OCI-LY7 (cell line): ENCODE measurements at places on chromosomes 2 and 18. TPM values are rescaled to one million over a fixed set of nuclear protein-coding genes. Genes with fewer than 3 reads are reported as not detected.

GRCh38 chr18:53101536-53102105 lies 761.6 kb downstream of the DCC start:
- DNase-seq, result no peak

DNA sequence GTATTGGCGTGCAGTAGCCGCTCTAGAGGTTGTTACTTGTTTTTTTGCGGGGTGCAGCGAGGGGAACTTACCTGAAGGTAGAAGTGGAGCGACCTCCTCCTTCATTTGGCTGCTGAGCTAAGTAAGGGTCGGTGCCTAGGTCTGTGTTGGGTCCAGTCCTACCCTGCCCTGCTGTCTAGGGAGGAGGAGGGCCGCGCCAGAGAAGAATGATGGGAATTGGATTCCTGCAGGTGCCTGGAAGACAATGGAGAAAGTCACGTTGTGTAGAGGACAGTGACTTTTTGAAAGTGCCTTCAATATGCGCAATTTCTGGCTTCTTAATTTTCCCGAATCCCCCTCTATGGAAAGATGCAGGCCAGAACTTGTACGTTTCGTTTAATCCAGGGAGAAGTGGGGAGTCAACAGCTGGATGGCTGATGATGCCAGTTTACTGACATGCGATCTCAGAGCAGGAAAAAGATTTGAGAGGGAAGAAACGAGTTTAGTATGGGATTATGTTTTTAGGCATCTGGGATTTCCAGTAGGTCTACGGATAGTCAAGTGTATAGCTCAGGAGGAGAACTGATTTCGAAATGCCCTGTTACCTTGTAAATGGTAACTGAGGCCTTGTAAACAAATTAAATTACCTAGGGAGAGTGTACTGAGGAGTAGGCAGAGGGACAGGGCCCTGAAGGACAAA lies 653 bp downstream of the MRPS9 start:
- DNase-seq, result no peak

DNA sequence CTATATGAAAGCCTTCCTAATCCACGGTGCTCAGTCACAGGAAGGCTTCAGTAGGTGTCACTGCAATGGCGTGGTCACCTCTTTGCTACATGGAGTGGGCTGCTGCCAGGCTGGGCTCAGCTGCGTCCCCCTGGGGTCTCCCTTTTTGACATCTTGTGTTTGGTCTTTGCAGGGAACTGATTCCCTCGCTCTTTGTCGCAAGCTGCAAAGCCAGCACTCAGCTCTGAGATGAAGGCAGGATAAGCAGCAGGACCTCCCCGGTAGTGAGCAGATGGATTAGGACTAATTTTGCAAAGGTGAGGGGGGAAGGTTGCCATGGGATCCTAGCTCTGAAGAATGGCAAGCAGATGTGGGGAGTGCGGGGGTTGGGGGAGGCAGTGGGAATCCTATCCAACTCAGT lies 173.9 kb upstream of the ARL4C start:
- no peak for DNase-seq

DNA sequence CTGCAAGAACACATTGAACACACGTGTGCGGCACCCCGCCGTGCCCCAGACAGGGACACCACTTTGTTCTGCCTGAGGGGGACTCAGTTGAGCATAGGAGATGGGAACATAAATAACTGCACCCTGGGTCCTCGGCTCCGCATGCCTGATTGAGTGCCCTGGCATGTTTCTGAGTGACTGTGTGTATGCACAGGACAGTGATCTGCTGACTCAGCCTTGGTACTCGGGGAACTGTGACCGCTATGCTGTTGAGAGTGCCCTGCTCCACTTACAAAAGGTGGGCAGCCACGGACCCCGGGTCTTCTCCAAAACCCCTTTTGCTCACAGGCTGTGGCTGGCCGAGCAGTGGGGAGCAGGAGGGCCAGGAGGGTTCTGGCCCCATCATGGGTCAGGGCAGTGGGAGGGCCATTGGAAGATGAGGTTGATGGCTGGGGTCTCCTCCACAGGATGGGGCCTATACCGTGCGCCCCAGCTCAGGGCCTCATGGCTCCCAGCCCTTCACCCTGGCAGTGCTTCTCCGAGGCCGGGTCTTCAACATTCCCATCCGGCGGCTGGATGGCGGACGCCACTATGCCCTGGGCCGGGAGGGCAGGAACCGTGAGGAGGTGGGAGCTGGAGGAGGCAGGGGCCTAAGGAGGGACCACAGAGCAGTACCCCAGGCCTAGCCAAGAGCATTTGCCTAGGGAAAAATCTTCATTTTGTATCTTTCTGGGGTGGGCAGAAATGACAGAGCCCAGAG lies 16.9 kb downstream of the SH2D6 start:
- DNase-seq, result no peak

GRCh38 chr2:151060287-151060686 lies 201.4 kb downstream of the RBM43 start:
- no peak for DNase-seq

GRCh38 chr2:28370354-28370753 lies 22.3 kb upstream of the FOSL2 start:
- DNase-seq, result no peak

GRCh38 chr18:56458770-56459712 lies 179.4 kb downstream of the TXNL1 start:
- no peak for DNase-seq

DNA sequence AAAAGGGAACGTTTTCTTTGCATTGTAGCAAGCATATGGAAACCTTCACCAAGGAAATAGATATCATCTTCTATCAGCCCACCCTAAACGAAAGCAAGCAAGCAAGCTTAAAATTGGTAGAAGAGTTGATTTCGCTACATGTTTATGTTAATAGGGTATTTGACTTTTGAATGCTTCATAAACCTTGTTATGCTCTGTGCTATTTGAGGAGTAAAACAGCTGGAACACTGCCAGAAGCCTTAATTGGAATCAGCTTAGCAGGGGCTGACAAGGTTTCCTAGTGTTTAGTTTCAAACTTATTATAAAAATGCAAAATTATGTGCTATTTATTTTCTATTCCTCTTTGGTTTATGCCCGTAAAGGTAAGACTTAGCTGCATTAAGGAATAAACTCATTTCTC lies 70.6 kb upstream of the LINC00305 start:
- no peak for DNase-seq

GRCh38 chr2:19043893-19044292 lies 314.5 kb downstream of the OSR1 start:
- DNase-seq, result no peak

DNA sequence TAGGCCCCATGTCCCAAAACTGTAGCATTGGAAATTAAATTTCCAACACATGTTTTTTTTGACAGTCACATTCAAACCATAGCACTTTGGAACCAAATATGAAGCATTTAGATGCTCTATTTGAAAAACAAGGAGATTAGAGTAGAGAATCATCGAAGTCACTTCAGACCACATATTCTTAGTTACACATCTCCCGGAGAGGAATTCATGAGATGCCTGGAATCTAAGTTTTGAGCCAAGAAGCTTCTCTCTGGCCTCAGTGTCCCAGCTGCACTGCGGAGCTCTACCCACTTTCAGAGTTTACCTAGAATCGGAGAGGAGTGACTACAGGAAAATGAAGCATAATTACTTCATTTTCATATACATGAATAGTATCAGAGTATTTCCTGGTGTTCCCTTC lies 385.9 kb downstream of the TNS1 start:
- no peak for DNase-seq

GRCh38 chr18:32175265-32175664 lies 14.6 kb upstream of the MEP1B start:
- DNase-seq, result no peak

The SLC4A3 gene
- not detected in 2 replicates for total RNA-seq

The POTEE gene
- total RNA-seq, result 0.28 and 0.34 TPM in 2 replicates

The CIB4 gene
- total RNA-seq, result not detected in 2 replicates

The TMEM37 gene
- total RNA-seq, result not detected in 2 replicates

The ABCB11 gene
- 0.04 TPM in 1 of 2 replicates, not detected in the other for total RNA-seq

The MAPRE3 gene
- total RNA-seq, result not detected in 2 replicates
